ENCODE measurements at places on chromosomes 3 and 15.

GRCh38 chr3:190074817-190075216 lies 45.9 kb downstream of the P3H2 start:
- H3K36me3 ChIP-seq, result no peaks in the 10 kb centered on the region
- no peak for DNase-seq
- H3K4me1 ChIP-seq, result no peaks in the 10 kb centered on the region
- no peak overlapping the region for H3K4me3 ChIP-seq
- no peaks in the 10 kb centered on the region for H3K27me3 ChIP-seq

DNA sequence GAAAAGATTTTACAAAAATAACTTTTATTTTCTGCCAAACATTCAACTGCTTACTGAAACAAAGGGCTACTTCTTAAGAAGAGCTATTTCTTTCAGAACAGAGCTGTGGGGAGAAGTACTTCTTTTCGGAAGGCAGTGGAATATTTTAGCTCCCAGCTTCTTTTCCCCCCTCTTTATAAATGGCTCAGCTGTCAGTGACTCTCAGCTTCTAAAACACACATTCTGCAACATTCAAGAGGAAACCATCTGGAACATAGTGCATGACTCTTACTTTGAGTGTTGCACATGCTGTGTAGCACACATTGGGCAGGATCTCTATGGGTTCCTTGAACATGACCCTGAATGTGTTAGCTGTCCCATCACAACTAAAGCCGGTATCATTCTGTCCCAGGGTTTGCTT lies 7.0 kb upstream of the C15orf40 start:
- no peak overlapping the region for H3K4me3 ChIP-seq
- peaks cover 1% of the 10 kb centered on the region for H3K4me1 ChIP-seq
- H3K27ac ChIP-seq, result no peak overlapping the region
- H3K27me3 ChIP-seq, result no peaks in the 10 kb centered on the region
- no peaks in the 10 kb centered on the region for H3K36me3 ChIP-seq

GRCh38 chr3:164186095-164186494 lies 892.2 kb downstream of the SI start:
- no peak for DNase-seq
- no peak overlapping the region for H3K4me3 ChIP-seq
- no peak overlapping the region for H3K27ac ChIP-seq
- H3K36me3 ChIP-seq, result no peaks in the 10 kb centered on the region

GRCh38 chr3:137477614-137478013 lies 286.5 kb upstream of the SOX14 start:
- H3K27me3 ChIP-seq, result no peaks in the 10 kb centered on the region
- H3K4me1 ChIP-seq, result no peaks in the 10 kb centered on the region
- H3K36me3 ChIP-seq, result no peaks in the 10 kb centered on the region
- no peak overlapping the region for H3K4me3 ChIP-seq

DNA sequence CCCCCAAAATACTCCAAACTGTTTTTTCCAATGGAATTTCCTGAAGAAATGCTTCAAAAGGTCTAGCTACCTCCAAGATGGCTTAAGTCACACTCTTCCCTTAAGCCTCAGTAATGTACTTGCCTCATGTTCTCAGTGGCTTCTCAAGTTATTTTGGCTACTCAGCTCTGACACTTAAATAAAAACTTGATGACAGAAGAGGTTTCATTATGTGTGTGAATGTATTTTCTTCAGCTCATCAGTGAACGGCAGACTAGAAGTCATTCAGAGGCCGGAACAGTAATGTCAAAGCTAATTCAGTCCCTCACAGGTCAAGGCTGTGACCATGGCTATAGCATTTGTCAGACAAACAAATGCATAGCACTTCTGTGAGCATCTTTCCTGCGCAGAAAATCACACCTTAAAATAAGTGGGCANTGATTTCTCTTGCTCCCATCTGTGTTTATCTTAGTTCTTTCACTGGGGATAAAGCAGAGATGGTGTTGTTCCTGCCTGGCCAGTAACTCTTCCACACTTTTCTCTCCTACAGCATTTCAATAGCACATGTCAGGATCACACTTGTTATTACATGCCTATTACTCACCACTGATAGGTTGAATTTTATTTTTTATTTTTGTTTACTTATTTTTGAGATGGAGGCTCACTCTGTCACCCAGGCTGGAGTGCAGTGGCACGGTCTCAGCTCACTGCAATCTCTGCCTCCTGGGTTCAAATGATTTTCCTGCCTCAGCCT lies 68.5 kb upstream of the PLCL2 start:
- no peak for DNase-seq
- no peaks in the 10 kb centered on the region for H3K36me3 ChIP-seq

DNA sequence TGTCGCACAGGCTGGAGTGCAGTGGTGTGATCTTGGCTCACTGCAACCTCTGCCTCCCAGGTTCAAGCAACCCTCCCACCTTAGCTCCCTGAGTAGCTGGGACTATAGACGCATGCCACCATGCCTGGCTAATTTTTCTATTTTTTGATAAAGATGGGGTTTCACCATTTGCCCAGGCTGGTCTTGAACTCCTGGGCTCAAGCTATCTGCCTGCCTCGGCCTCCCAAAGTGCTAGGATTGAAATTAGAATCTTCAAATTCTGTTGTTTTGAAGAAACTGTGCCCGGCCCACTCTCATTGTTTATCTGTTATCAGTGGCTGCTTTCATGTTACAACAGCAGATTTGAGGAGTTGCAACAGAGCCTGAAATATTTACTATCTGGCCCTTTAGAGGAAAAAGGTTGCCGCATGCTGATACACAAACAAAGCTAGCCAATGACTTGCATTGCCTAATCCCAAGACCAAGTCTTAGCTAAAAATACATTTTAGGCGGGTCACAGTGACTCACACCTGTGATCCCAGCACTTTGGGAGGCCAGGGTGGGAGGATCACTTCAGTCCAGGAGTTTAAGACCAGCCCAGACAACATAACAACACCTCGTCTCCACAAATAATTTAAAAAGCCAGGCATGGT lies 43.2 kb upstream of the PPP4R2 start:
- H3K27me3 ChIP-seq, result no peaks in the 10 kb centered on the region
- H3K4me1 ChIP-seq, result no peaks in the 10 kb centered on the region
- no peak overlapping the region for H3K4me3 ChIP-seq
- no peak for DNase-seq
- H3K36me3 ChIP-seq, result no peaks in the 10 kb centered on the region

- H3K27me3 ChIP-seq, result no peaks in the 10 kb centered on the region
- no peak overlapping the region for H3K27ac ChIP-seq
- H3K4me3 ChIP-seq, result no peak overlapping the region
- DNase-seq, result no peak
- no peaks in the 10 kb centered on the region for H3K36me3 ChIP-seq
- H3K4me1 ChIP-seq, result no peaks in the 10 kb centered on the region
Measured at GRCh38 chr3:167973046-167973445, 122.7 kb downstream of the GOLIM4 start.

- DNase-seq, result no peak
- no peaks in the 10 kb centered on the region for H3K36me3 ChIP-seq
- H3K27me3 ChIP-seq, result no peaks in the 10 kb centered on the region
- no peak overlapping the region for H3K27ac ChIP-seq
- H3K4me3 ChIP-seq, result no peak overlapping the region
Measured at GRCh38 chr3:188378786-188379185, 224.8 kb downstream of the LPP start.

- DNase-seq, result no peak
- no peak overlapping the region for H3K4me3 ChIP-seq
- no peak overlapping the region for H3K27ac ChIP-seq
- no peaks in the 10 kb centered on the region for H3K27me3 ChIP-seq
- no peaks in the 10 kb centered on the region for H3K4me1 ChIP-seq
Measured at GRCh38 chr3:180594631-180595558, 7.1 kb upstream of the TTC14 start.

DNA sequence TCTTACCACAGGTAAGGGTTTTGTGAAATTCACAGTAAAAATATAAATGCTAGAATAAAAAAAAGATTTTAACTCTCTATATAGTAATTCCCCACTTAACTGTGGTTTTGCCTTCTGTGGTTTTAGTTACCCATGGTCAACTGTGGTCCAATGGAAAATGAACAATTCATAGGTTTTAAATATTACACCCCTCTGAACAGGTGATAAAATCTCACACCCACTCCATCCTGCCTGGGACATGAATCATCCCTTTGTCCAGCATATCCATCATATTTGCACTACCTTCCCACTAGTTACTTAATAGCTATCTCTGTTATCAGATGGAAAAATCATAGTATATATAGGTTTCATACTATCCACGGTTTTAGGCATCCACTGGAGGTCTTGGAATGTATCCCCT lies 49.2 kb downstream of the HDGFL3 start:
- no peak overlapping the region for H3K4me3 ChIP-seq
- H3K27ac ChIP-seq, result no peak overlapping the region
- DNase-seq, result no peak
- no peaks in the 10 kb centered on the region for H3K36me3 ChIP-seq
- H3K27me3 ChIP-seq, result no peaks in the 10 kb centered on the region

- DNase-seq, result no peak
- no peak overlapping the region for H3K27ac ChIP-seq
Measured at GRCh38 chr3:161977063-161977462, 480.5 kb downstream of the OTOL1 start.

DNA sequence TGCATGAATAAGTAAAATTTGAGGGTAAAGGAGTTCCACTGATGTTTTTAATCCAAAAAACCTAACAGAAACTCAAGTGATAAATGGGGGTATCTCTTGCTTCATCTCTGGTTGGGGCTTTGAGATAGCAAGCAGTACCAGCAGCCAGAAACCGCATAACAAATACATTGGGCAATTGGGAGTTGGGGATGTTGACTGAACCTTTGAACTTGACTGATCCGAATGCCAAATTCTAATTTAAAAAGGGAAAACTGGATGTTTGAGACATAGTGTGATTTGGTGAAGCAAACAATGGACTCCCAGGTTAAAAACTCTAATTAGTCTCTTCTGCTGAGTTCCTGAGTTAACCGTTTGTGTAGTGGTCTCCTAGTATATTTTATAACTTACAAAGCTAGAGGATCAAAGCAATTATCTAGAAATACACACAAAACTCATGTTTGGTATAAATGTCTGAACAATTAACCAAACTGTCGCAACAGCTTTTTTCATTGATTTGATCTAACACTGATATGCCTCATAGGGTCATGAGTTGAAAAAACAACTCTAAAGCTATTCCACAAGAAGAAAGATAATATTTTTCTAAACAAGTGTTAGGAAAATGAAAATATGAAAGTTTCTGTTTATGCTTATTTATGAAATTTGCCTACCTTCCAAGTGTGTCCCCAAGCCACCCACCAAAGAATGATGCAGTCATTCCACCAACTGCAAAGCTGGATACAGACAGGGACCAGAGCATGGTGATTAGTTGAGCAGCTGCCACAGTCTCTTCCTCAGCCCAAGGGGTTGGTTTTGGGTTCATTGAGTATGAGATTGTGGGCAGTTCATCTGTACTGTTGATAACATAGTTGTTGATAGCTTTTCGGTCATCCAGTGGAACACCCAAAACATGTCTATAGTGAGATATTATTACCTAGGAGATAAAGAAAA lies 12.4 kb downstream of the SLC2A2 start:
- no peaks in the 10 kb centered on the region for H3K27me3 ChIP-seq
- DNase-seq, result no peak
- no peak overlapping the region for H3K4me3 ChIP-seq
- no peaks in the 10 kb centered on the region for H3K4me1 ChIP-seq

DNA sequence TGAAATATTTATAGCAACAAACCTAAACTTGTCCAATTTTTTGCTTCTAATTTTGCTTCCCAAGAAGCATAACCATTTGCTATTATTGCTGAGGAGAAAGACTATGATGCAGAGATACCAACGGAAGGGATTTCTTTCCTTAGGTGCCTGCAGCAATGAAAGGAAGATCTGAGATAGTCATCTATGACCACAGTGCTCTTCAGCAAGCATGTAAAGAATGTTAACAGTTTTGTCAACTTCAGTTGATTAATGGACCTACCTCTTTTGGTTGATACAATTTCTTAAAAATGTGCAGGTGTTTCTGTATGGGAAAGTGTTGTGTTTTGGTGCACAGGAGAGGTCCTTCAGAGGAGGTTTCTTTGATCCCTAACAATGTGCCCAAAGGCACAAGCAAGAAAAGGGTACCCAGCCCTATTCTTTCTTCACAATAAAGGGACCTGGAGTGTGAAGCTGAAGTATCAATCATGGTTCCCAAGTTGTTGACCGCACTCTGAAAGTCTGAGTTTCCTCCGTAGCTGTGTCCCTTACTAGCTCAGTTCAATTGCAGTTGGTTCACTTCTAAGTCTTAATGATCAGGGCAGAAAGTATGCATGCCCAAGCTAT lies 307.7 kb upstream of the KCNH8 start:
- H3K4me1 ChIP-seq, result no peaks in the 10 kb centered on the region
- H3K27me3 ChIP-seq, result no peaks in the 10 kb centered on the region
- H3K36me3 ChIP-seq, result no peaks in the 10 kb centered on the region
- H3K27ac ChIP-seq, result no peak overlapping the region
- no peak for DNase-seq
- no peak overlapping the region for H3K4me3 ChIP-seq
